ENCODE measurements at places on chromosomes 3 and 15. TPM values are rescaled to one million over a fixed set of nuclear protein-coding genes. Genes with fewer than 3 reads are reported as not detected.

OR5H14 gene
- not detected for total RNA-seq

- no peak for DNase-seq
Measured at GRCh38 chr15:55654561-55655031, 66.5 kb upstream of the PYGO1 start.

DNA sequence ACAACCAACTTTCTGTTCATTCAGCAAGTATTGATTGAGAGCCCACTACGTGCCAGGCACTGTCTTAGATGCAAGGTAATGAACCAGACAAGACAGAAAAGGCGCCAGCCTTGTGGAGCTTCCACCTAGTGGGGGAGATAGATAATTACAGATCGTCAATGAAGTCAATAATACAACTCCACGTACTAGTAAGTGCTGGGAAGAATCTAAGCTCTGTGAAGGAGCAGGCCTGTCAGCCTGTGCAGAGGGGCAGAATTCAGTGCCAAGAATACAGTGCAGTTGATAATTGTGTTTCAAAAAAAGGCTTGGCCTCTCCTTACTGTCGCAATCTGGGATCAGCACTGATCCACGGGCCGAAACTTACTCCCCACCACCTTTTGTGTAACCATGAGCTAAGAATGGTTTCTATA, 186.3 kb downstream of the FEZF2 start:
- DNase-seq = no peak

- DNase-seq = no peak
Measured at GRCh38 chr15:35691891-35692867, 146.2 kb upstream of the DPH6 start.

GRCh38 chr15:42919799-42920518, 619 bp downstream of the TTBK2 start:
- DNase-seq = no peak

PCNP gene
- total RNA-seq = 209 TPM

IGF1R gene
- 35.6 TPM for total RNA-seq

- DNase-seq = no peak
Measured at GRCh38 chr15:96487245-96487644, 156.7 kb downstream of the NR2F2 start.
